ENCODE measurements at places on chromosomes 11 and 22. TPM values are rescaled to one million over a fixed set of nuclear protein-coding genes. Genes with fewer than 3 reads are reported as not detected.

DNA sequence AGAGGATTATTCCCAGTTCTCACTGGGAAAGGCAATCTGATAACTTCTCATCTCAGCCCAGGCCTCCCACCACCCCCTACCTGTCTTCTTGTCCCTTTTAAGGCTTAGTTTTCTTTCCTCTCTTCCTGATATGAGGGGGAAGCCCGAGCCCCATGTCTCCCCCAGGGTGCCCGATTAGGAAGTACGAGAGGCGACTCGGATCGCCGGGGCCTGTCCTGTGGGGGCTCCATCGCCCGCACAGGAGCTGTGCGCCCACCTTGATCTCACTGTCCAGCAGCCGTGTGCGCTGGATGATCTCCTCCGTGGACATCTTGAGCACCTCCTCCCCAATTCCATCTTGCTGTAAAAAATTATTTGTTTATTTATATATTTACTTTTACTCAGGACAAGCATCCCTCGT is 628 bp downstream of the PSMC3 start:
- no peak for DNase-seq

GGT5 gene
- total RNA-seq, result 0.57 TPM

KCNK4 gene
- total RNA-seq, result not detected

OLFML1 gene
- total RNA-seq, result not detected

- no peak for DNase-seq
These were observed 13.4 kb downstream of the RAB36 start for GRCh38 chr22:23158516-23159290.

- no peak for DNase-seq
These were observed 155.5 kb downstream of the SPON1 start for GRCh38 chr11:14118072-14118471.

GRCh38 chr22:45053094-45053493 is 43.3 kb upstream of the PHF21B start:
- DNase-seq, result no peak

- DNase-seq, result peak; percentile 83
These were observed 8.7 kb downstream of the SPTBN2 start for GRCh38 chr11:66720223-66720898.

GRAMD1B gene
- 12.7 TPM for total RNA-seq

- DNase-seq, result no peak
These were observed 58.3 kb downstream of the PRR5L start for GRCh38 chr11:36354221-36355003.

- no peak for DNase-seq
These were observed 659 bp upstream of the TEAD1 start for GRCh38 chr11:12673601-12673923.

DNA sequence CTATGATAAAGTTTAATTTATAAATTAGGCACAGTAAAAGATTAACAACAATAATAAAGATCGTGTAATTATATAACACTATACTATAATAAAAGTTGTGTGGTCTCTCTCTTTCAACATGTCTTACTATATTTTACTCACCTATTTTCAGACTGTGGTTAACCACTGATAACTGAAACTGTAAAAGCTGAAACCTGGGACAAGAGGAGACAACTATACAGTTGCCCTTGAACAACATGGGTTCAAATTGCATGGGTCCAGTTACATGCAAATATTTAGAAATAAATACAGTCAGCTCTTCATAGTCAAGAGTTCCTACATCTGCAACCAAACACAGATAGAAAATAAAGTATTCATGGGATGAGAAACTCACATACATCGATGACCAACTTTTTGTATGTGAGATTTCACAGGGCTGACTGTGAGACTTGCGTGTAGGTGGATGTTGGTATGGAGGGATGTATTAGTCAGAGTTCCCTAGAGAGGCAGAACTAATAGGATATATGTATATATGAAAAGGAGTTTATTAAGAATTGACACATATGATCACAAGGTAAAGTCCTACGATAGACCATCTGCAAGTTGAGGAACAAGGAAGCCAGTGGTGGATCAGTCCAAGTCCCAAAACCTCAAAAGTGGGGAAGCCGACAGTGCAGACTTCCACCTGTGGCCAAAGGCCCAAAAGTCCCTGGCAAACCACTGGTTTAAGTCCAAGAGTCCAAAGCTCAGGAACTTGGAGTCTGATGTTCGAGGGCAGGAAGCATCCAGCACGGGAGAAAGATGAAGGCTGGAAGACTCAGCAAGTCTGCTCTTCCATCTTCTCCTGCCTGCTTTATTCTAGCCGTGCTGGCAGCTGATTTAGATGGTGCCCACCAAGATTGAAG is 359.5 kb downstream of the INSC start:
- DNase-seq, result no peak

CCDC188 gene
- not detected for total RNA-seq

DNA sequence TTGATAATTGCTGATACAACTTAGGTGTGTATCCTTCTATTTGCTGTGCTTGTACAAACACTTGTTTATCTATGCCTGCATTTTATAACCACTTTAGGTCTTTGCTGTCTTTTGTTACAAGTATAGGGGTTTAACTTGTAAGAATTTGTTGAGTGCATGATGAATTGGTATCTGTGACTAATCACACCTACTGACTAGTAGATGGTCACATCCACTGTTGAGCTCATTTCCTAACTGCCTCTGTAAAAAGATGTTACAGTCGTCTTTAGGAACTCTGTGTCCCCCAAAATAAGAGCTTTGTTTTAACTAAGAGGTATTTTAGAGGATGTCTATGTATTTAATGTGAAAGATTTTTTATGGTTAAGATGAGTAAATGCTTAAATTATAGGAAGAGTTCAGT is 60.5 kb downstream of the HIPK3 start:
- no peak for DNase-seq

DNA sequence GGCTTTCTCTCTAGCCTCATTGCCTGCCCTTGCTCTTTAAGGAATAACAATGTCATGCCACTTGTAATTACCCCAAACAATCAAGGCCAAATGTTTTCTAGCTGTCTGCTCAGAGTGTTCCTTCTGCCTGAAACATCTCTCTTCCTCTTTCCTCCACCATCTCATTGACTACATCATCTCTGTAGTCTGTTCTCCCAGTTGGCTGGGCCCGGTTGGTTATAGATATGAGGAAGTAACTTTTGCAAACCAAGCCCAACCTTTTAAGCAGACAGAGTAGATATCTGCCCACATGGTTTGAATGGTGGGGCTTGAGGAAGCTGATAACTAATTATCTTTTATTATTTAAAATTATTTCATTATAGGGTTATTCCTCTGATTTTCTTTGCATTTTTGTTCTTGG is 104.5 kb downstream of the NTM start:
- no peak for DNase-seq

LIF gene
- 75.4 TPM for total RNA-seq

CSNK2A3 gene
- total RNA-seq, result 2.0 TPM

DNA sequence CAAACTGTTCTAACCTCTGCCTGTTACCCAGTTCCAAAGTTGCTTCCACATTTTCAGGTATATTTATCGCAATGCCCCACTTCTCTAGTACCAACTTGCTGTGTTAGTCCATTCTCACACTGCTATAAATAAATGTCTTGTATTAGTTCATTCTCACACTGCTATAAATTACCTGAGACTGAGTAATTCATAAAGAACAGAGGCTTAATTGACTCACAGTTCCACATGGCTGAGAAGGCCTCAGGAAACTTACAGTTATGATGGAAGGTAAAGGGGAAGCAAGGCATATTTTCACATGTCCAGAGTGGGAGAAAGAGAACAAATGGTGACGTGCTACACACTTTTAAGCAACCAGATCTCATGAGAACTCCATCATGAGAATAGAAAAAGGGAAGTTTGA is 130.4 kb upstream of the C11orf87 start:
- no peak for DNase-seq

OR2D2 gene
- total RNA-seq, result 0.20 TPM

DNA sequence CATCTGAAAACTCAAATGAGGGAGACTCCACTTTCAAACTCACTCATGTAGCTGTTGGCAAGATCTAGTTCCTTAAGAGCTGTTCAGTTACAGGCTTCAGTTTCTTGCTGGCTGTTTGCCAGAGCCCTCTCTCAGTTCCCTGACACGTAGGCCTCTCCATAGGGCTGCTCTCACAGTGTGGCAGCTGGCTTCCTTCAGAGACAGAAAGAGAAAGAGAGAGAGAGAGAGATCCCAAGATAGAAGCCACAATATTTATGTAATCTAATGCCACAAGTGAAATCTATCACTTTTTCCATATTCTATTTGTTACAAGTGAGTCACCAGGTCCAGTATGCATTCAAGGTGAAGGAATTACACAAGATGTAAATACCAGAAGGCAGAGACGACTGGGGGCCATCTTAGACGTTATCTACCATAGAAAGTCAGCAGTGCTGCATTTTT is 168.8 kb downstream of the RCN1 start:
- DNase-seq, result no peak

MN1 gene
- 2.9 TPM for total RNA-seq

Measured in HCT116 (cell line).